Tibial nerve (tissue), 4 donors: ENCODE measurements at places on chromosomes 12 and 14.
A peak's percentile ranks its signal among the peaks of the same experiment; 100 is the strongest.

- DNase-seq: no peak
Measured at GRCh38 chr12:1517007-1517406, 77.4 kb downstream of the FBXL14 start.

DNA sequence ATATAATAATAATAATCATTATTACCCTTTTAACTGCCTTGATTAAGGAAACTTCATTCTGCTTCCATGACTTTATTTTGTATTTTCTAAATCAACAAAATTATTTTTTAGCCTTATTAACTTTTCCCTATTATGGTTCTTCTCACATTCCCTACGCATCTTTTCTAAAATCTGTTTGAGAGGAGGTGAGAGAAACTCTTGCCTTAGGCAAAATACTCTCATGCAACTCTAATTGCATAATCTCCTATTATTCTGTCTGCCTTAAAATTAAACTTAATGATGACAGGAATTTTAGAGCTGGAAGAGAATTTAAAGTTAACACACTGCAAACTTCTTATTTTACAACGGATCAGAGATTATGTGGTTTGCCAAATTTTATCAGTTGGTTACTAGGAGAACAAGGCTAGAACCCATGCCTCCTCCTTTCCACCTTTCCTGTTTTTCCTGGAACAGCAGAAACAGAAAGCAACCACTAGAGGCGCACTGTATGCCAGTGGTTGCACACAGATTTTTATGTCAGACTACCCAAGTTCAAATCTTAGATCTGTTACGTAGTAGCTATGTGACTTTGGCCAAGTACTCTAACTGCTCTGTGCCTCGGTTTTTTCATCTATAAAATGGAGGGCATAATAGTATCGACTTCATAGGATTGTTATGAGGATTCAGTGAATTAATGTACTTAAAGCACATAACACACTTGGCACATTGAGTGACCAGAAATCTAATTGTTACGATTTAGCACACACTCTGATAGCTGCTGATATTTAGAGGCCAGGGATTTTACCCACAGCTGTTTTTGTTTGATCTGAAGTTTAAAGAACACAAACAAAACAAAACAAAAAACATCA lies 4.3 kb upstream of the BRMS1L start:
- DNase-seq: no peak

DNA sequence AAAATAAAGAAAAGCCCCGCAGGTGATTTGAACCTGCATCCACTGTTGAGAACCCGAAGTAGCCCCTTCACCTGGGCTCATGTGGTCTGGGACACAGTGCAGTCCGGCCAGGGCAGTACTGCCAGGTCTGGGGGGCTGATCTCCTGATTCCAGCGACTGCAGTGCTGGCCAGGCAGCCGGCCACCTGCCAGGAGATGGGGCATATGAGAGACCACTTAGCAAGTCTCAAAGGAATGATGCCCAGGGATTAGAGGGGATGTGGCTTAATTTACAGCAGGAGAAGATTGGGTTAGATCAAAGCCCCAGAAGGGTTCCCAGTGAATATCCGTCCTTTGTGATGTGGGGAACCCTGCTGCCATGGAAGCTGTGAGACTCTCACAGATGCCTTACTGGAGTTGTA lies 113.3 kb downstream of the PRMT8 start:
- no peak for DNase-seq

DNA sequence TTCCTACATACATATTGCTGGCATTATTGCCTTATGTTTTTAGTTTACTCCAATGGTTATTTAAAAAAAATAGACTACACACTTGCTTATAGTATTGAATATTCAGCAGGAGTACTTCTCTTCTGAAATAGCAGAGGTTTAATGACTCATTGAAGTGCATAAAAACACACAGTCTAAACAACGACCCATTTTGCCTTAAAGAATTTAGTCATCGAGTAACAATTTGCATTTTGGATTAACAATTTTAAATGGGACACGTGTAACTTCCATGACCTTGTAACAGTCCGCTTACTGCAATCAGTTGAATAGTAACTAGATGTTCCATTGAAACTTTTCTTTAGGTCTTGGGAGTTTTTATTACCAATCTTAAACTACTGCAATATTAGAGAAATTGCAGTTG lies 9.0 kb downstream of the TRHDE start:
- no peak for DNase-seq

DNA sequence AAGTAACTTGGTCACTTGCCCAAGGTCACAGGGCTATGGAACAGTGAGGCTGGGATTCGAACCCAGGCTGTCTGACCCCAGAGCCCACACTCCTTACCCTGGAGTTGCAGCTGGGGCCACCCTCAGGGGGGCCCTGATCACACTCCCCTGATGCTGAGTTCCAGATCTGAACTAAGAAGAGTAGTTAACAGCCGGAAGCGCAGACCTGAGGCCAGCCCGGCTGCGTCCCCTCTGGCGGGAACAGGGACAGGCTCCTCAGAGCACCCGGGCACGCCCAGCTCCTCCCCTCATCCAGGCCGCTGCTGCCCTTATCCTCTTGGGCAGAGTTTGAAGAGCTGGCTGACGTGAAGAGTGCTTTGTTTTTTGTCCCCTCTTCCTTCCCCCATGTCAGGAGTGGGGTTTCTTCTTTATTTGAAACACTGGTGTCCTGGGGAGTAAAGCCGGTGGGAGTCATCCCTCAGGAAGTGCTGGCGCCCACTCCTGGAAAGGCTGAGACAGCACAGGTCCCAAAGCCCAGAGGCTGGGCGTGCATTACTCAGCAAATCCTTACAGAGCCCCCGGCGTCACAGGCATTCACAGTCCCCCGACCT lies 8.7 kb downstream of the PHB2 start:
- DNase-seq: no peak

DNA sequence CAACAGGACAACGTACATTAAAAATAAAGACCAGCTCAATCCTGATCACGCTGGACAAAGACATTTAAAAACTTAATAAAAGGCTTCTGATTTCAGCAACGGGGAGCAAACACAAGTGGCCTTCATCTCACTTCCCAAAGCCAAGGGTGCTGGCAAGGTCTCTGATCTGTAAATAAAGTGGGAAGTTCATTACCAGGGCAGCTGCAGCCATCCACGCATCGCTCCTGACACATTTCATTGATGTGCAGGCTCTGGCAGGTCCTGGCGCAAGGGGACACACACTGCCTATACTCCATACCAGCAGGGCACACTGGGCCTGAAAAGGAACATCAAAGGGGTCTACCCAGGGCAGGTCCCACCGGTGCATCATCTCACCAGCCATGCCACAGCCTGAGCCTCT lies 51.0 kb downstream of the VWF start:
- DNase-seq: no peak

DNA sequence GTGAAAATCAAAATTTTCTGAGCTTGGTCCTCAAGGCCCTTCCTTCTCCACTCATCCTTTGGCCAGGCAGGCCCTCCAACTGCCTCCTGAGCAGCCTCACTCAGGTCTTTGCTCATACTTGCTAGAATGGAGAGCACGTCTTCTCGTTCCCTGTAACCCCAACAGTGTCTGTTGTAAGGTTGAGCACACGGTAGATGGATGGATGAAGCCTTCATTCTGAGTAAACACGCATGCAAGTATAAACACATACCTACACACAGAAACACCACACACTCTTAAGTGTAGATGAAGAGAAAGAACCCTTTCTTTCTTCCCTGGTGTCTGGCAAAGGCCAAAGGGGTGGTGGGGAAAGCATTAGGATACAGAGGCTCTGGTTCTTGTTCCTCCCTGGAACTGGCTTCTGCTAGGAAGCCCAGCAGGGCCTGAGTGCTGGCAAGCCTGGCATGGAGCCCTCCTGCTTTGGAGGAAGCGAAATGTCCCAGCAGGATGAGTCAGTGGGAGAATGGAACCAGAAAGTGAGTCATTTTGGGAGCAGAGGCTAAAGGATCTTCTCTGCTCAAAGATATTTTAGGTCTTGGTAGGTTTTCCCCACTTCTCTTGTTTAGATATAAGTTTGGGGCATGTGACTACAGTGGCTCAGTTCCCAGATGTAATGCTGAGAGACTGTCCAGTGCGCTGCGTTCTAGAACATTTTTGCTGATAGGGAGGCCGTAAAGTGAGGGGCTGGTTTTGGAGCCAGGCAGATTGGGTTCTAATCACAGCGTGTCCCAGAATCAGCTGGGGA lies 127.4 kb downstream of the CACNA1C start:
- peak; percentile 34 for DNase-seq

DNA sequence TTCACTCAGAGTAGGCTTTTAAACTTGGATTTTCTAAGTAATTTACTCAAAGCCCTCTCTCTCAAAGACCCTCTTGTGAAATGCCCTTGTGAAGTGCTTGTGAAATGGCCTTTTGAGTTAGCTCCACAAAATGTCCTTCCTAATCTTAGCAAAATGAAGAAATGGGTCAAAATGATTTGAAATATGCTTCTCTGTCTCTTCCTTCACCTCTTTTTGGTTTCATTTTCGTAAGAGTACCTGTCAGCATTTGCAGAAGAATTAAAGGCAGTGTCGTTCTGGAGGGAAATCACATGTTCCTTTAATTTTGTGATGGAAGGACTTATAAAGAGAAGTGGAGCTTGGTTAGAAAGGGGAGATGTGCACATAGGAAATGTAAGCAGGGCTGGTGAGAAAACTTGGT lies 93.7 kb downstream of the HMGA2 start:
- DNase-seq: no peak

GRCh38 chr12:12724421-12725085 lies 7.4 kb downstream of the CDKN1B start:
- no peak for DNase-seq

DNA sequence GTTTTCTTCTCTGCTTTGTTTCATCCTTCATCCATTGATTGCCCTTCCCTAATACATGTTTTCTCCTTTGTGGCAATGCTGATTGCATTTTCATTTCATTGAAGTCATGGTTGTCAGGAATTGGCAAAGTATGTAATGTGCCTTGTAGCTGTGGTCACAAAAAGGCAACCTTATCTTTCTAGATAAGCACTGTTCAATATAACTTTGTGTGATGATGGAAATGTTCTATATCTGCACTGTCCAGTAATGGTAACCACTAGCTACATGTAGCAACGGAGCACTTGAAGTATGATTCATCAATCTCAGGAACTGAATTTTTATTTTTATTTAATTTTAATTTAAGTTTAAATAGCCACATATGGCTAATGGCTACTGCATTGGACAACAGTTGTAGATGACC lies 79.8 kb downstream of the PCNX1 start:
- DNase-seq: no peak
